ENCODE measurements at places on chromosomes 12 and 14.

DNA sequence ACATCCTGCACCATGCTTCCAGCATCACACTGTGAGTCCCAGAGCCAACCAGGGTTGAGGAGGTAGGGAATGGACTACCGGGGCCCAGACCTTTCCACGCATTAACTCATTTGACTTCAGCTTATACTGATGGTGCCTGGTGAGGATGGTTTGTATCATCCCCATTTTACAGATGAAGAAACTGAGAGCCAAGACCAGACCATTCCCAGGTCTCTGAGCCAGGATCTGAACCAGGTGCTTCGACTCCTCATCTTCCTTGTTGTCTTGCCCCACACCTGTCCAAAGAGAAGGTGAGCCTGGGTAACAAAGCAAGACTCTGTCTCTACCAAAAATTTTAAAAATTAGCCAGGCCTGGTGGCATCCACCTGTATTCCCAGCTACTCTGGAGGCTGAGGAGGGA lies 64.4 kb downstream of the MVK start:
- no peak for DNase-seq

DNA sequence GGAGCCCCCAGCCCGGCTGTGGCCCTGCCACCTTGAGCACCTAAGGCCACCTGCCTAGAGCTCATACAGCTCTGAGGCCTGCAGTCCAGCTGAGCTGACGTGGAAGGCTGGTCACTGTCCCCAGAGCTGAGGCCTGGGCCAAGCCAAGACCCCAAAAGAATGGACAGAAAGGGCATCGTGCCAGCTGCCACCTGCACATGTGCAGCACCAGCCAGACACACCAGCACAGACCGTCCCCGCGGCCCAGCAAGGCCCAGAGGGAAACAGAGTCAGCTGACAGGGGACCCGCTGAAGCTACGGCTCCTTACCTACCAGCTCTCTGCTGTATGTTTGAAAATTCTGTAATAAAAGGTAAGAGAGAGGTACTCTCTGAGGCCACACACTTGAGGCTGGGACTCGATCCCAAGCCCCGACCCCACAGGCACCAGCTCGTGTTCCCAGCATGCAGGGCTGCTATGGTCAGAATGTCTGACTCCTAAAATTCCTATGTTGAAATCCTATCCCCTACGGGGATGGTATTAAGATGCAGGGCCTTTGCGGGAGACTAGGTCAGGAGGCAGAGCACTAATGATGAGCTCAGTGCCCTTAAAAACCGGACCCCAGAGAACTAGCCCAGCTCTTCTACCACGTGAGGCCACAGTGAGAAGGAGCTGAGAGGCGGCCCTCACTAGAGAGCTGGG lies 25.4 kb downstream of the BRF1 start:
- DNase-seq, result no peak

GRCh38 chr12:66380769-66381535 lies 78.7 kb downstream of the HELB start:
- no peak for DNase-seq

- no peak for DNase-seq
These were observed 311.1 kb upstream of the DIO2 start for GRCh38 chr14:80522411-80522810.

DNA sequence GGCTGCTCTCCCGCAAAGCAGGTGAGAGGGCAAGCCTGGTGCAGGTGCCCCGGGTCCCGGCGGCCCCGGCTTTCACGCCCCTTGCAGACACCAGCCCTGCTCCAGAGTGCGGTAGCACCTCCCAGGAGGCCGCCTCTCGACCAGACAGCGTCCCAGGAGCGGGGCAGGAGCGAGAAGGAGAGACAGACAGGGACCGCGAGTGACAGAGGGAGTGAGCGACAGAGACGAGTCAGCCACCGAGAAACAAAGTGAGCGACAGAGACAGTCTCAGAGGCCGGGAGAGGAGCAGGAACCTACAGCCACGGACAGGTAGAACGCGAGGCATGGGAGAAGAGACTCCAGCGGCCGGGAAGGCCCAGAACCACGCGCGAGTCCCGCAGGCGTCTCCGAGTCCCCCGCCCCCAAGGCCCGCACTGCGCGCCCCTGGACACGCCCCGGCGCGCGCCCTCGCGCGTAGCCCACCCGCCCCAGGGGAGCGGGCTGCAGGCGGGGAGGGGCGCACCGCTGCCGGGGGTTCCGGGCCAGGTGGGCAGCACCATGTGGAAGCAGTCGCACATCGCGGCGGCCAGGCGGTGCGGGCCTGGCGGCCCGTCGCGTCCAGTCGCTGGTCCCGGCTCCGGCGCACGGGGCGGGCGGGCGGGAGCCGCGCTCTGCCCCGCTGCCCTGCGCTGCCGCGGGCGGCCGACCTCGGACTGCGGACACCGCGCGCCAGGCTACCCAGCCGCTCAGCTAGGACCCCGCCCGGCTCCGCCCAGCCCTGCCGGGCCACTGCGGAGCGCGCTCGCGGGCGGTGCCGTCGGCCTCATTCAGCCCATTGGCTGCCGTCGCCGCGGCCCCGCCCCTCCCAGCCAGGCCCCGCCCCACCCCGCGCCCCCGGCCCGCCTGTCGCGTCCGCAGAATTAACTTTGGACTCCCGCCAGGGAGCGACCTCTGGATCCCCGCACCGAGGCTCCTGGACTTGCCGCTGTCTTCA lies at the start of gene AHNAK2:
Gene AHNAK2 (minus strand): TSS at position 694 of the 973 bp plus-strand sequence. CDS start 137 bp downstream, at position 557.
- no peak for DNase-seq

DNA sequence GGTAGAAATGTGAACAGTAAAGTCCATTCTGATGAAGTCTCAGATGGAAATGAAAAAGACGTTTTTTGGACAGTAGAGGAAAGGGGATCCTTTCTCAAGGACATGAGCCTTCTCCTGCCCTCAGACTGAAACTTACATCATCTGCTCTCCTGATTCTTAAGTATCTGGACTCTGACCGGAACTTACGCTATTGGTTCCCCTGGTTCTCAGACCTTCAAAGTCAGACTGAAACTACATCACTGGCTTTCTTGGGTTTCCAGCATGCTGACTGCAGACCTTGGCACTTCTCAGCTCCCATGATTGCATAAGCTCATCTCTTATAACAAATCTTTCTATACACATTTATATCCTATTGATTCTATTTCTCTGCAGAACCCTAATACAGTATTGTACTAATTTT lies 291.0 kb downstream of the SNAPC1 start:
- DNase-seq, result no peak

- no peak for DNase-seq
These were observed 48.5 kb upstream of the RIMBP2 start for GRCh38 chr12:130764475-130765185.

DNA sequence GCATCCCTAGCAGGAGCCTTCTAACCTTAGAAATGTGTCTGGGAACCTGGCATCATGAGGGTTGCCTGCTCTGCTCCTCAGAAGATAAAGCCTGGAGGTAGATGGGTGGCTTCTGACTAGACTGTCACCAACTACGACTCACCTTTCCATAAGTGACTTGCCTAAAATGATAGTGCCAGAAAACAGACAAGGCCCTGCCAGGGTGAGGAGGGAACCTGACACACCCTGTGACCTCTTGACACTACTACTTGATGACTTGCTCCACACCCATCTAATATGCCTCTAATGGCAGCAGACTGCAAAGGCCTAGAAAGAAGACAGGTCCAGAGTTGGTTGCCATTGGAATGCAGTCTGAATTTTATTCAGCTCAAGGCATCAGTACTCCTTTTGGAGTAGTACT lies 9.4 kb downstream of the RNF41 start:
- no peak for DNase-seq

DNA sequence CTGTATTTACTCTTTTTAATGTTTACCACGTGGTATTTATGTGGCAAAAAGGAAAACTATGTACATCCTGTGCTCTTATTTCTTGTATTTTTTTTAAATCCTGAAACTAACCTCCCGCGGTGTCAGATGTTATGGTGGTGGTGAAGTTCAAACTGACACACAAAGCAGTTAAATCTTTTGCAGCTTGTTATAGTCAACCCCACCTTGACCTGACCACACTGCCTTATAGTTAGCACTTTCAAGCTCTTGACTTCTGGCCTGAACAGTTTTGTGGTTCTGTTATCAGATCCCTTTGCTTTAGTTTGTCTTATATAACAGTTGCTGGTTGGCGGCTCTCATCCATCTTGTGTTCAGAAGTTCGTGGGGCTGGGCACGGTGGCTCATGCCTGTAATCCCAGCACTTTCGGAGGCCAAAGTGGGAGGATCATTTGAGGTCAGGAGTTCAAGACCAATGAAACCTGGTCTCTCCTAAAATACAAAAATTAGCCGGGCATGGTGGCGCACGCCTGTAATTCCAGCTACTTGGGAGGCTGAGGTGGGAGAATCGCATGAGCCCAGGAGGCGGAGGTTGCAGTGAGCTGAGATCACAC lies 2.1 kb downstream of the UNG start:
- DNase-seq, result no peak

GRCh38 chr12:65997056-65997455 lies 133.5 kb downstream of the LLPH start:
- DNase-seq, result no peak
